ENCODE measurements at places on chromosomes 6 and 20. TPM values are rescaled to one million over a fixed set of nuclear protein-coding genes. Genes with fewer than 3 reads are reported as not detected.

DNA sequence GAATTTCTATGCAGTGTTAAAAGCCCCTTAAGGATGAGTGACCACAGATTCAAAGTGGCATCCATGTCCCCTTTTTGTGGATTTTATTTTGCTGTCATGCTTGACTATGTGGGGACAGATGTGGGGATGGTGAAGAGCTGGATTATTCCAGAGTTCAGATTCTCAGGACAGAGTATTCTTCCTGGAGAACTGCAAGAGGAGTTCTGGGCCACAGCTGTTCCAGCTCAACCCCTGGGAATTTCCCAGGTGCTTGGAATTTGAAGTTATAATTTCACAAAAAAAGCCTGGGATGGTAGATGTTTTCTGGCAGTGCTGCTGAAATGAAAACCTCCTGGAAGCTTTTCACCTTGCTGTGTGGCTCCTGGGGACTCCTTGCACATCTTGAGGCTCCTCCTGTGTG lies 671.8 kb upstream of the MARCKS start:
- DNase-seq = no peak

DNA sequence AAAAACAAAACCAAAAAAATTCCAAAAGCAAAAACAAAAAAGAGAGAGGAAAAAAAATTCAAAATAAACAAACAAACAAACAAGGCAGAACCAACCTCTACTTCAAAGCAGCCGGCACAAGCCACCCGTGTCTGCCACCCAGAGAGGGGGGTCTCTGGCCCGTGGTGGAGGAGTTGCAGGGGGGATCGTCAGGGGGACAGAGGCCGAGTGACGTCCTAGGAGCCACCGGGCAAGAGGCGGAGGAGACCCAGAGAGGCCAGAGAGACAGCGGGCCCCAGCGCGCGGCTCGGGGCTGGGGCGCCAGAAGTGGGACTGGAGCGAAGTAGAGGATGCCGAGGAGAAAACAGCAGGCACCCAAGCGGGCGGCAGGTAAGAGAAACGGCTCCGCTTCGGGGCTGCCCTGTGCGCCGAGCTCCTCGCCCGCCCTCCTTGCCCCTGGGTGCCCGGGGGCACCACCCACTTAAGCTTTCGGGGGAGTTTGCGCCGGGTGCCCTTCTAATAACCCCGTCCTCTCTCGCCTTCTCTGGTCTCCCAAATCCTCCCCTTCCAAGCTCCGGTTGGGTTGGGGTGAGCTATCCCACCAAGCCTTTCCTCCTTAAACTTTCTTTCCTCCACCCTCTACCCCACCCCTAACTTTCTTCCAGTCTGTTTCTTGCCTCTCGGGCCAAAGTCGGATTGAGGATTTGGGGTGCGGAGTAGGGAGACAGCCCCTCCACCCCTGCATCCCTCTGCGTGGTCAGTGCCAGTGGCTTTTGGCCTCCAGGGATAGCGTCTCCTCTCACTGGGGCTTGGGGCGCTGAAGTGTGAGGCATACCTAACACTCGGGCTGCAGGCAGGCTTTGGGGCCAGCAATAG lies 1.0 kb downstream of the TSHZ2 start:
- peak; percentile 77 for DNase-seq

DNA sequence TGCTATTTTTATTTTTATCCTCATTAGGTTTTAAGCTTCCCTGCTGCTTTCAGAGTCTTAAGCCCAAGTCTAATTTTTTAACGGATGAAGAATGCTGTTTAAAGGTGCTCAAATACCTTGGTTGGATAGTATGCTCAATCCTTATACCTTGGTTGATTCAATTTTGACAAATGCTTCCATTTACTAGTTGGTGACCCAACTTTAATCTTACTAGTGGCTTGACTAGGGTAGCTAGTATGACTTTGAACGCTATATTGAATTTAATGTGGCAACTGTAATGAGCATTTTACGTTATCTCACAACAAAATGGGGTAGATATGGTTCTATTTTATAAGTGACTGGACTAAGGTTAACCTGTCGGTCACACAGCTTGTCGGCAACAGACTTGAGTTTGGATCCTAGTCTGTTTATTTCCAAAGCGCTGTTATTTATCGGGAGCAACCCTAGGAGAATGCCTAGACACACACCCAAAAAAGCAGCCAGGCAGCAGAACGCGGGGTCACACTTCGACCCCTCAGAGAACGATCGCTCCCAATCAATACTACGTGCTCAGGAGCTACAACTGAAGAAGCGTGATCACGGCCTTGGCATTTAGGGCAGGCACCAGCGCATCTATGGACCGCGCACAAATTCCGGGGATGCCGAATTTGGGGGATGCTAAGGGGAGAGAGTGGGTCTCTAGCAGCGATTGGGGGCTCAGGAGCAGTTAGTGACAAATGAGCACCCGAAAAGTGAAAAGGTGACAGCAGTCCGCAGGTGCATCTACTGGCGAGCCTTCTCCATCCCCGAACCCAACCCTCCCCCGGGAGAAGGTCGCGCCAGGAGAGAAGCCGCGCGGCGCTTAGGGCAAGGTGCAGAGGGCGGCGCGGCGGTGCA lies 586 bp upstream of the ALDH5A1 start:
- no peak for DNase-seq

DNA sequence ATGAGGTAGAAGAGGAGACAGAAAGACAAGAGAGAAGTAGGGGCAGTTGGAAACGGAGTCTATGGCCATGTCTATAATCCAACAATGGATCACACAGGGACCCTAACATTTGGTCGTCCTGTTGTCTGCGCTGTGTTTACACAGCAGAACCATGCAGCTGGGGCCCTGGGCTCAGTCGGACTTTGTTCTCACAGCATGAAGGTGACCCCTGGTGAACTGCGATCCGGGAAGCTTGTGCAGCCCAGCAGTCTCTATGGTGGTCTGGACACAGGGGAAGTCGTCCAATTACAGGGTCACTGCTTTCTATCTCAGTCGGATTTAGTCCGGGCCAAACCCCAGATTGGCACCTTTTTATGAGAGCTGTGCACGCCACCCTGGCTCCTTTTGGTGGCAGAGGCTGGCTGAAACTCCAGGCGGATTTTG lies 153.6 kb downstream of the FOXA2 start:
- no peak for DNase-seq

GRCh38 chr6:40723967-40724366 lies 136.8 kb upstream of the LRFN2 start:
- no peak for DNase-seq

EMILIN3 gene
- 0.32 TPM for polyA plus RNA-seq

SEMG1 gene
- not detected for polyA plus RNA-seq

POU5F1 gene
- 7.9 TPM for polyA plus RNA-seq

Data from kidney (tissue), 22 donors.